ENCODE measurements at places on chromosomes 3 and 15.

DNA sequence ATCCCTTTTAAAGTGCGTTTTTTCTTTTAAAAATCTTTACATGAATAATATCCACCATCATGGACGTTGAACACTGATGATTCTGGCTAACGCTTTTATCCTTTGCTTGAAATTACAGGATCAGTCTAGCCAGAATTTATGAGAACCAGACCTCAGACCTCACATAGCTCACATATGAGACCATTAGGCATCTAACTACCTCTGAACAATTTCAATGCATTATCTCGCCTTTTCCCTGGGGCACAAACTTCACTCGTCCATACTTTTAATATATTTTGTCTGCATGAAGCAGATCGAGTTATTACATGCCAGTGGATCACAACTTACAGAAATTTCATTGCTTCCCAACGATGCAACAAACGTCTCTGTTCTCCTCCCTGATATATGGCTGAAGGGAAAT lies 105.6 kb downstream of the MEIS2 start:
- DNase-seq, result no peak

DNA sequence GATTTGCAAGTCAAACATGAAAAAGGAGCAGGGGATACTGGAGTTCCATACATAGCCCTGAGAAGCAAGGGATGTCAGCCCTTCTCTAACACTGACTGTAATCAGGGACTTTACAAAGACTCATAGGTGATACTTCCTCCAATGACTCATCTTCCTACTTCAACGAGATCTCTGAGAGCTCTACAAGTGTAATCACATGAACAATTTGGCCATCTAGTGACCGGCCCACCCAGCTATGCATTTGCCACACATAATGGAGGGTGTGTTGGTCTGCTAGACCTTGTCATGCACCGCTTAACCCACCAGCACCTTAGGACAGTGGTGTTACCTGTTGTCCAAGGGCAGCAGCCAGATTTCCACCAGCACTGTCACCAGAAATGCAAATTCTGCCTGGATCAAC lies 75.3 kb downstream of the NCEH1 start:
- no peak for DNase-seq

- no peak for DNase-seq
These were observed 29.0 kb downstream of the MFN1 start for GRCh38 chr3:179376474-179376873.

DNA sequence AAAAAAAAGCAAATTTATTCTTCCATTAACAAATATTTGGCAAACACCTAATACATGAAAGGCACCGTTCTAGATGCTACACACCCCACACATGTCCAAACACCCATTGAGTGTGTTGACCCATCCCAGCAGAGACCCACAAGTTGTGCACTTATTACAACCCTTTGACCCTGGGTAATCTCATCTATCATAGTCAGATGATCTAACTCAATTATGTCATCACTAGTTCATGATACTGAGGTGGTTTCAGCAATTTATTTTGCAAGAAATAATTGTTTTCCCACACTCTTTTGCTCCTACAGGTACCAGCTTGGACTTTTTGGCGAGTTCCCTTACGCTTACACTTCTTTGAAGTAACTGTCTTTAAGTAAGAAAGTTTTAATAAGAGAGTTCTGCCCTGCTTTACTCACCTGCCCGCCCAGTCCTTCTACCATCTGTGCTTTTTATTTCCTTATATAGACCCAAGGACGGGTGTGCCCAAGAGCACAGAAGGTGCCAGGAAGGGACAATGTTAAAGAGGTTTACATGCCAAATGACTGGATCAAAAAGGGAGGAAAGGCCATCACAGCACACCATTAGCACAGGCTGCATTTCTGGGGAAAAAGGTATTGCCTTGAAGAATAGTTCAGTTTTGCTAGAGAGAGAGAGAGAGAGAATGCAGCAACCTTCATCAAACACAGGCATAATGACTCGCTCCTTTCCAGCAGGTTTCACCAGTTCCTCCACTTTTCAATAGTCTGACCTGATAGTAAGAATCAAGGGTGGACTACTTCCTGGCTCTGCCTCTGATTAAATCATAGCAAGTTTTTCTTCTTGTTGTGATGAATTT lies 54.5 kb upstream of the ATP11B start:
- no peak for DNase-seq

- no peak for DNase-seq
These were observed 311.1 kb upstream of the THBS1 start for GRCh38 chr15:39269821-39270220.

DNA sequence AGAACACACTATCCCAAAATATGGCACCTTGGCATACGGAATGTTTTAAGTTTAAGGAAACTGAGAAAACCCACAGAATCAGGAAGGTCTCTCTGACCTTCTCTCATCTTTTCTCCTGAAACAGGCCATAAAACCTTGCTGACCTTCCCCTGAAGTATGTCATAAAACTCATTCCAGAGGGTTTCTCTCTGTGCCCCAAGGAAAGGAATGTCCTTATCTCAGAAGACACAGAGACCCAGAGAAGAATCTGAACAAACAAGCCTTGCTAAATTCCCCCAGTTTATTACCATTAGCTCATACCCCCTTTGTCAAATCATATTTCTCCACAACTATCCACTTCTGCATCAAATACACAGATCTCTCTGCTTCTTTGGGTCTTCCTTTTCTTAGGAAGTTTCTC lies 603.1 kb downstream of the MCTP2 start:
- DNase-seq, result no peak

Data from left forelimb (tissue), 1 donor.